Activated B cell treated with CpG ODN at 0.5 μM for 24 hours (primary cell): ENCODE measurements at places on chromosomes 1 and 21. TPM values are rescaled to one million over a fixed set of nuclear protein-coding genes. Genes with fewer than 3 reads are reported as not detected.

DNA sequence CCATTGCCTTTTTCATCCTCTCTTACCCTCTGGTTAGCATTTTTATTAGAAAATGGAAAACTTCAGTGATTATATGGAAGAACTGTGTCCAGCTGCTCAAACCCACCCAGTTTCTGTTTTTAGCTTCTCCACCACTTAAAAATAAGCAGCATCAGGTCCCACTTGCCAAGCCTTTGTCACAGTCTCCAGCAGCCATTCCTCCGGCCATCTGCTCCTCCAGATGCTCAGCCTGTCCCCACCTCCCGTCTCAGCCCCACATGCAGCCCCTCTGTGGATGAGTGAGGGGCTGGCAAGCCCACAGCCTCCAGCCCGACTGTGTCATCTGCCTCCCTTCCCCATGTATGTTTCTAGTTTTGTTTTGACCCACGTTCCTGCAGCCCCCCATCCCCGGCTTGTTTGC lies 289.7 kb downstream of the HHAT start:
- H3K4me1 ChIP-seq, result no peaks in the 10 kb centered on the region
- no peak for DNase-seq
- H3K4me3 ChIP-seq, result no peak overlapping the region
- peaks cover 2% of the 10 kb centered on the region for H3K36me3 ChIP-seq

DNA sequence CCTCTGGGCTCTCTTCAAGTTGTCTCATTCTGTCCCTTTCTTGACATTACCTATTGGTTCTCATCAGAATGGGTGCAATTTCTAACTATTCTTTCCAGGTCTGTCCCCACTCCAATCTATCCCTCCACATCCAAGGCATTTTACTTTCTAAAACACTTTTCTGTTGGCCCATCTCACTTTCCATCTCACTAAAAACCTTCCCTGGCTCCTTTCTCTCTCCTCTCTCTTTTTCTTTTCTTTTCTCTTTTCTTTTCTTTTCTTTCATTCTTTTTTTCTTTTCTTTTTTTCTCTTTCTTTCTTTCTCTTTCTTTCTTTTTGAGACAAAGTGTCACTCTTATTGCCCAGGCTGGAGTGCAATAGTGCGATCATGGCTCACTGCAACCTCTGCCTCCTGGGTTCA lies 279.2 kb upstream of the SGIP1 start:
- H3K27me3 ChIP-seq, result no peaks in the 10 kb centered on the region
- no peaks in the 10 kb centered on the region for H3K36me3 ChIP-seq
- no peak for DNase-seq
- peaks cover 28% of the 10 kb centered on the region for H3K4me1 ChIP-seq

- H3K27me3 ChIP-seq, result no peaks in the 10 kb centered on the region
- no peak overlapping the region for H3K4me3 ChIP-seq
- no peak overlapping the region for H3K27ac ChIP-seq
- H3K4me1 ChIP-seq, result peaks cover 14% of the 10 kb centered on the region
These were observed 20.3 kb upstream of the C2CD2 start for GRCh38 chr21:41973861-41974751.

The SYT6 gene
- not detected in 2 replicates for total RNA-seq

GRCh38 chr21:41783476-41784180 lies 16.8 kb upstream of the RIPK4 start:
- no peak overlapping the region for H3K27ac ChIP-seq
- H3K4me3 ChIP-seq, result no peak overlapping the region
- no peak for DNase-seq
- H3K36me3 ChIP-seq, result no peaks in the 10 kb centered on the region

- H3K4me3 ChIP-seq, result no peak overlapping the region
- no peak for DNase-seq
- peaks cover 8% of the 10 kb centered on the region for H3K4me1 ChIP-seq
- no peak overlapping the region for H3K27ac ChIP-seq
These were observed 6.5 kb downstream of the WARS2 start for GRCh38 chr1:119133987-119134386.

The OSCP1 gene
- total RNA-seq, result 1.2 and 1.8 TPM in 2 replicates

DNA sequence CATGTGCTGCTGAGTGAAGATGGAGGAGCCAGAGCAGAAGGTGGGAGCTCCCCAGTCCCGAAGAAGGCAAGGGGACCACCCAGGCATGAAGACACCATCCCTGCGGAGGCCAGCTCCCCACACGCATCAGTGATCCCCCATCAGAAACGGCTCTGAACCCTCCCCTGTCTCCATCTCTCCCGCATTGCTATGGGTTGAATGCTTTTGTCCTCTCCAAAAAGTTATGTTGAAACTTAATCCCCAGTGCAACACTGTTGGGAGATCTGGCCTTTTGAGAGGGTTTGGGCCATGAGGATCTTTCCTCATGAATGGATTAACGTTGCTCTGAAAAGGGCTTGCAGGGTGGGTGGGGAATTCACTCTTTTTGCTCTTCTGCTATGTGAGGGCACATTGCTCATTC lies 147.6 kb downstream of the AJAP1 start:
- H3K36me3 ChIP-seq, result no peaks in the 10 kb centered on the region
- no peak for DNase-seq
- no peak overlapping the region for H3K4me3 ChIP-seq
- no peak overlapping the region for H3K27ac ChIP-seq

DNA sequence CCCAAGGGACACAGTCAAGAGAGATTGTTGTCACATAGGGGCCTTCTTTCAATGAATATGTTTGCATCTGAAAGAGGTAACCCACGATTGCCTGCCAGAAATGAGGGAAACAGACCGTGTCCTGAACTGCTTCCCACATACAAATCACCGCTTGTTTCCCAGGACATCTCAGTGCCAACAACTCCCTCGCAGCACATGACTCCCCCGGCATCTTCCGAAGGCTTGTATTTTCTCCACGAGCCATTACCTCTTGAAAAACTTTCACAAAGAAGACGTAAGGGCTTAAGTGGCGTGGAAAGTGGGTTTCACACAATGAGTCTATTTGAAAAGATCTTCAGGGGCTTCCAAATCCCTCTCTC lies 31.6 kb upstream of the PDE9A start:
- H3K4me3 ChIP-seq, result no peak overlapping the region
- DNase-seq, result no peak
- H3K27ac ChIP-seq, result no peak overlapping the region

DNA sequence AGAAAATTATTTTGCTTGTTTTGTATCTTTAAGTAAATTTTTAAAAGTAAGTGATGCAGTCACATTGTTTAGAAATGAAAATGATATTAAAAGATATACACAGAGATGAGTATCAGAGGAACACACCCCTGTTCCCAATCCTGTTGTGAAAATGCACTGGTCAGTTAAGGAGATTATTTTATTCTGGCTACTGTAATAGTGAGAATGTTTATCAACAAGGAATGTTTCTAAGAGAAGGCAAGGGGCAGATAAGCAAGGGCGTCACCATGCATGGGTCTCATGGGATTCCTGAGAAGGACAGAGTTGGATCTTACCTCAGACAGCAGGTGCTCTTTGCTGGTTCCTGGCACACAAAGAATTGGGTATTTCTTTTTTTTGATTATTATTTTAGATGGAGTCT lies 21.8 kb downstream of the C1orf52 start:
- no peak overlapping the region for H3K4me3 ChIP-seq
- no peak overlapping the region for H3K27ac ChIP-seq
- H3K4me1 ChIP-seq, result peaks cover 3% of the 10 kb centered on the region
- H3K36me3 ChIP-seq, result no peaks in the 10 kb centered on the region

DNA sequence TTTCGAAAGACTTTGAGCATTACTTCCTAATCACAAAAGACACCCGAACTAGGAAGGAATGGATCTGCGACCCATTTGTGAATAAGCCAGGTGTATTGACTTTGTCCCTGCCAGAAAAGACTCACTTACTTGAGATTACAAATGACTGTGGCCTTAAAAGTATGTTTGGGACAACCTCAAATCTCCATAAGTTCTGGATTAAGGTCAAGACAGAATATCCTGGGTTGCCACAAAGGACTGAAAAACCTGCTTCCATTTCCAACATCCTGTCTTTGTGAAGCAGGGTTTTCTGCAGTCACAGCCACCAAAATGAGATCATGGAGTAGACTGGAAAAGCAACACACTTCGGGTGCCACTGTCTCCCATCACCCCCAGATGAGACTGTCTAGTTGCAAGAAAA lies 537.4 kb upstream of the ZRANB2 start:
- H3K27ac ChIP-seq, result no peak overlapping the region
- H3K36me3 ChIP-seq, result no peaks in the 10 kb centered on the region
- no peaks in the 10 kb centered on the region for H3K4me1 ChIP-seq
- no peak for DNase-seq
- H3K4me3 ChIP-seq, result no peak overlapping the region

GRCh38 chr1:24702511-24703293 lies 42.5 kb upstream of the CLIC4 start:
- H3K27ac ChIP-seq, result no peak overlapping the region
- DNase-seq, result no peak
- H3K4me1 ChIP-seq, result peaks cover 12% of the 10 kb centered on the region
- H3K4me3 ChIP-seq, result no peak overlapping the region

DNA sequence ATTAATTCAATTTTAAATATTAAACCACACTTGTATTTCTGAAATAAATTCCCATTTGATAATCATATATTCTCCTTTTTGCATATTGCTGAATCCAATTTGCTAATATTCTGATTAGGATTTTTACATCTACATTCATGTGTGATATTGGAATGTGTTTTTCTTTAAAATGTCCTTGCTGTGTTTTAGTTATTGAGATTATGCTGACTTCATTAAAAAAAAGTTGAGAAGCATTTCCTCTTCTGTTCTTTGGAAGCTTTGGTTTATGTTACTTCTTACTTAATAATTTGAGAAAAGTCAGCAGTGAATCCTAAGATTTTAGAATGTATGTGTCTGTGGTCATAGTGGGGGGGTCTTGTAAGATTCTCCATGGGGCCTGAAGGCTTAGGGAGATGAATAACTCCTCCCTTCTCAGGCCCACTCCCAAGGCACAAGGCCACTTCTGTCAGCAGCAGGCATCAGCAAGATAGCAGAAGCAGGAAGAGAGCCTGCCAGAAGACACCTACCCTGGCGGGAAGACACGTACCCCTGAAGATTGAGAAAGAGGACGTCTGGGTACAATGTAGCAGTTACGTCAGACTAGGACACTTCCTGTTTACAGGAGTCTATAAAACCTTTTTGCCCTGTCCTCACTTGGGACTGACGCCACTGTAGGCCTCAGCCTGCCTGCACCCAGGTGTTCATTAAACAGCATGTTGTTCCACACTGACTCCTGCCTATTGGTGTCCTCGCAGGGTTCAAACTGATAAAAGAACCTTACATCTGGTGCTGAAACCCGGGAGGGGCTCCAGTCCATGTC lies 56.9 kb downstream of the ODF2L start:
- DNase-seq, result no peak
- no peaks in the 10 kb centered on the region for H3K4me1 ChIP-seq
- no peaks in the 10 kb centered on the region for H3K36me3 ChIP-seq
- H3K4me3 ChIP-seq, result no peak overlapping the region
- no peak overlapping the region for H3K27ac ChIP-seq

GRCh38 chr21:15631342-15631741 lies 98.4 kb upstream of the USP25 start:
- DNase-seq, result no peak
- H3K4me3 ChIP-seq, result no peak overlapping the region
- H3K4me1 ChIP-seq, result no peaks in the 10 kb centered on the region
- no peaks in the 10 kb centered on the region for H3K36me3 ChIP-seq
- no peak overlapping the region for H3K27ac ChIP-seq

The LRRC38 gene
- total RNA-seq, result not detected in 2 replicates

The IL12RB2 gene
- 0.98 and 1.1 TPM in 2 replicates for total RNA-seq

The LYPD8 gene
- not detected in 2 replicates for total RNA-seq

DNA sequence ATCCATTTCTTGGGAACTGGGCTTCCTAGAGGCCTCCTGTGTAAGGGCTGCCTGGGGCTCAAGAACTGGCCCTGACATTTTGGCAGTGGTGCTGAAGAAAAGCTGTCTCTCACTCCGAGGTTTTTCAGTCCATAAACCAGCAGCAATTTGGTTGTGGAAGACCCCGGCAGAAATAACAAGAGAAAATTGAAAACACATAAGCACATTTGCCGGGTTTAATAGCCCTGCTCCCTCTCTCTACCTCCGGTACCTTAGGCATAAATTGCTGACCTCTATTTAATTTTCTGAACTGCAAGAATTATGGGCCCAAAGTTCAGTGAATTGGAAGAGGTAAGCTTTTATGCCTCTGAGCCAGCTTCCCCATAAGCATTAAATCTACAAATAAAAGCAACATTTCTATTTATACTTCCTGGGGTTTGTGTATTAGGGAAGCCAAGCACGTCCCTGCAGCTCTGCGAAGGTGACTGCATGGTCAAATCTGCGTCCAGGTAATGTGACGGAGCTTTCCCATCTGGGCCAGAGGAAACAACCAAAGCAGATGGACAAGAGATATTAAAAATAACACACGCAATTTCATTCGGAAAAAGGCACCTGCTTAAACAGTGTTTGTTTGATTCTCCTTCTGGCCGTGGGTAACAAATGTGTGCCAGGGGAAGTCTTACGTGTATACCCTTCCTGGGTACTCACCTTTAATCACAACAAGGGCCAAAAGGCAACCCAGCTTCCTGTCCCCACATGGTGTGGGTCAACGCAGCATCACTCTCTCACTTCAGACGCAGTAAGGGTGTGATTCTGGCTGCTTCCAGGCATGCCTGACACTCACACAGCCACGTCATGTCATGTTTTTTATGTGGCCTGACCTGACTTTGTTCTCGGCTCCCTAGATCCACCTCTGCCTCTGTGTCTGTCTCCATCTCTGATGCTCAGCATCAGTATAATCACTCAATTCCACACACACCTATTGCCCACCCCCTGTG lies 69.2 kb downstream of the PAPPA2 start:
- H3K27ac ChIP-seq, result no peak overlapping the region
- H3K4me1 ChIP-seq, result no peaks in the 10 kb centered on the region
- H3K4me3 ChIP-seq, result no peak overlapping the region
- H3K36me3 ChIP-seq, result no peaks in the 10 kb centered on the region
- no peak for DNase-seq
- no peaks in the 10 kb centered on the region for H3K27me3 ChIP-seq

The OR2T35 gene
- total RNA-seq, result 0.29 and 1.6 TPM in 2 replicates

GRCh38 chr1:175268720-175269119 lies 76.1 kb upstream of the KIAA0040 start:
- no peak for DNase-seq
- no peaks in the 10 kb centered on the region for H3K4me1 ChIP-seq
- H3K36me3 ChIP-seq, result peaks cover 3% of the 10 kb centered on the region
- no peak overlapping the region for H3K4me3 ChIP-seq

GRCh38 chr21:33828577-33828976 lies 87.0 kb downstream of the ATP5PO start:
- no peaks in the 10 kb centered on the region for H3K36me3 ChIP-seq
- no peak for DNase-seq
- H3K4me3 ChIP-seq, result no peak overlapping the region
- H3K27me3 ChIP-seq, result peaks cover 6% of the 10 kb centered on the region

GRCh38 chr1:228968891-228969606 lies 233.8 kb downstream of the RHOU start:
- no peak overlapping the region for H3K4me3 ChIP-seq
- H3K36me3 ChIP-seq, result no peaks in the 10 kb centered on the region

The ITLN2 gene
- not detected in 2 replicates for total RNA-seq
